ENCODE measurements at places on chromosomes 1 and 21.

- DNase-seq = no peak
Observed at GRCh38 chr1:232369451-232370296, 260.3 kb downstream of the SIPA1L2 start.

- no peak for DNase-seq
Observed at GRCh38 chr1:101728029-101728428, 268.7 kb downstream of the OLFM3 start.

DNA sequence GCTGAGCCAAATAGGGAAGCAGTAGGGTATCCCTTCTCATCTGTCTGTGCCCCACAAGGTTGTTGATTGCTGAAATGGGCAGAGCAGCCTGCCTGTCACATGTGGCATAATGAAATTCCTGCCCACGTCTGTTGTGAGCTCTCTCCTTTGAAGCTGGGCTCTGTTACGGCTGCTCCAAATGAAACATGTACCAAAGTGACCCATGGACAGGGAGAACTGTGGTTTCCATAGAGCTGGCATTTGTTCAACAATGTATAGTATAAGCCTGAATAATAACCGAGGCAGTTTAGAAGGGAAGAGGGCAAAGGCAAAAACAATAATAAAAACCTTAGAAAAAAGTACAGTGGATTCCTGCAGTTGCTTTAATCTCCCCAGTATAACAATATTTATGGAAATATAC, 149.7 kb downstream of the LYPLAL1 start:
- DNase-seq = no peak

DNA sequence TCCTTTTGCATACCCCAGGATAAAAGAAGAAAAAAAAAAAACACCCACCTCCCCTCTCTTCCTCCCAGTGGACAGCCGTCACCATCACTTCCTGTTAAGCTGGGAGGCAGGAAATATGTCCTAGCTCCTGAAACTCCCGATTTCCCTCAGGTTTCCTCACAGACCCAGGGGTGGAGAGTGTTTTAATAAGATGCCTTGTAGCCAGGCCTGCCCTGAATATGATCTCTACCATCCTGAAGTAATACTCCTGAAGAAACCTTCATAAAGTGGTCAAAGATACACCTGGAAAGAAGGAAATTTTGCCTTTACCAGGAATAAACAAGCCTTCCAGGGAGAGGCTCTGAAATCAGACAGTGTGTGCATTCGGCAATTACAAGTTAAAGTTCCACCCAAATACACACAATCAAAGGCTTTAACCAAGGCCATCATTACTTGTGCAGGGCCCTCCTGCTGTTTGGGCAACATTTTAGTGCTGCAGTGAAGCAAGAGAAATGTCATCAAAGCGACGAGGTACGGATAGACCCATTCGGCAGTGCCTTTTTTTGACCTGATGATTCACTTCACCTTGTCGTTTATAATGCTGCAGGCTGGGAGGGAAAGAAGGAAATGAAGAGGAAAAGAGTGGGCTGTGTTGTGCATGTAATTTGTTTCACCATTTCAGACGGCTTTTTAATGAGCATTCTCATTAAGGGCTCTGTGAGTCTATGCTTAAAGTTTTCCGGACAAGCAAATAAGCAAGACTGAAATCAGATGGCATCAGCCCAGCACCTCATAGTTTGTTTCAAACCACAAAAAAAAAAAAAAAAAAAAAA, 41.0 kb upstream of the RASAL2 start:
- DNase-seq = no peak

- no peak for DNase-seq
Observed at GRCh38 chr1:243731974-243732625, 117.9 kb downstream of the AKT3 start.

- no peak for DNase-seq
Observed at GRCh38 chr1:203796236-203796605, 798 bp downstream of the ZBED6 start.

DNA sequence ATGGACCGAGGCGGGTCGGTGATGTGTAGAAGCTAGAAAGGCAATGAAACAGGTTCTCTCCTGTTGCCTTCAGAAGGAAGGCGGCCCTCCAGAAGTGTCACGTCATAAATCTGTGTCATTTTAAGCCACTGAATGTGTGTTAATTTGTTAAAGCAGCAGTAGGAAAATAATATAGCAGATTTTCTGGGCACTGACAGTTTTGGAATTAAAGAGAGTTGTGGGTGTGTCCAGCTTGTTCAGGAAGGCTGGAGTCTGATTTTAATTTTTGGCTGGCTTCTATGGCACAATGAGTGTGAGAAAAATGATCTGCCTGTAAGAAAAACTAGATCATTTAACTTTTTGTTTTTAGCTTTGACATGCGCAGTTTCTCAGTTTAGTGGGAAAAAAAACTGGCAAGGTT, 177.3 kb downstream of the EDEM3 start:
- DNase-seq = no peak
